ENCODE measurements at places on chromosomes 12 and 14.

DNA sequence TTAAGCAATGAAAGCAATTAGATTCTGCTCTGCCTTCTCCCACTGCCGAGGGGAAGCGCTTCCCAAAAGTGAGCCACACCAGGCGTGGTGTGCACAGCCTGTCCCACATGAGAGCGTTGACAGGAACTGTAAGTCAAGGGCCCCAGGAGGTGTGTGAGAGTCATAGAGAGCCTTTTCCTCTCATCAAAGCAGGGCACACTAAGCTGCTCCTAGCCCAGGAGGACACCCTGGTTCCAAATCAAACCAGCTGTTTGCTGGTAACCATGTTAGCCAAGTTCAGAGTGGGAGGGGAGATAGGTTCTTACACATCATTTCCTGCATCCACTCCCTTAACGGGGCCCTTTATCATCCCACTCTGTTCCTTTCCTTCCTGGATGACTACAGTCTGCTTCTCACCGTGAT is 98.3 kb downstream of the SPTSSA start:
- DNase-seq: no peak

- DNase-seq: no peak
Measured at GRCh38 chr12:89339526-89339925, 12.8 kb downstream of the DUSP6 start.

DNA sequence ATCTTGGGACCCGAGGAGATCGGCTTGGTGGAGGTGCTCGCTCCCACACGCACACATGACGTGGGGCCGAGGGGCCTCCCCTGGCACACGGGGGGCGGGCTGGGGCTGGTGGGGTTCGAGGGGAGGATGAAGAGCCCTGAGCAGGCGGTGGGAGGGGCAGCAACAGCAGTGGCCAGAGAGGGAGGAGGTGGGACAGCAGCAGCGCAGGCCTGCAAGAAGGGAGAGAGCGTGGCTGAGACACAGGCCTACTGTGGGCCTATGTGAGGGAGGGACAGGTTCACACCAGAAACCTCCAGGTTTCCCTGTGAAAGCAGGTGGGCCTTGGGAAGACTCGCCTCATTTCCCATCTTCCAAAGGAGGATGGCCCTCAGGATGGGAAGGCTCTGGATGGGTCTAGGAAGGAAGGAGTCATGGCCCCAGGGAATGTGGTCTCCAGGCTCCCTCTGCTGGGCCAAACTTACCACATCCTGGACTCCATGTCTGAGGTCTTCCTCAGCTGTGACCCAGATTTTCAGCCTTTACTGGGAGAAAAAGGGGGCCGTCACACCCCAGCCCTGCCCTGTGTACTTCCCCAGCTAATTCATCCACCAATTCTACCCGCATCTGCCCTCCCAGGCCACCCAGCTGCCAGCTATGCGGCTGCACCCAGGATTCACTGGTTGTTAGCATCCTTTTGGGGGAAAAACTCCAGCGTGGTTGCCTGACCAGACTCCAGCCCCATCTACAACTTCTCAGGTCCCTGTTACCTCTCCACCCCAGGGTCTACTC is 2.8 kb downstream of the PIANP start:
- DNase-seq: no peak

DNA sequence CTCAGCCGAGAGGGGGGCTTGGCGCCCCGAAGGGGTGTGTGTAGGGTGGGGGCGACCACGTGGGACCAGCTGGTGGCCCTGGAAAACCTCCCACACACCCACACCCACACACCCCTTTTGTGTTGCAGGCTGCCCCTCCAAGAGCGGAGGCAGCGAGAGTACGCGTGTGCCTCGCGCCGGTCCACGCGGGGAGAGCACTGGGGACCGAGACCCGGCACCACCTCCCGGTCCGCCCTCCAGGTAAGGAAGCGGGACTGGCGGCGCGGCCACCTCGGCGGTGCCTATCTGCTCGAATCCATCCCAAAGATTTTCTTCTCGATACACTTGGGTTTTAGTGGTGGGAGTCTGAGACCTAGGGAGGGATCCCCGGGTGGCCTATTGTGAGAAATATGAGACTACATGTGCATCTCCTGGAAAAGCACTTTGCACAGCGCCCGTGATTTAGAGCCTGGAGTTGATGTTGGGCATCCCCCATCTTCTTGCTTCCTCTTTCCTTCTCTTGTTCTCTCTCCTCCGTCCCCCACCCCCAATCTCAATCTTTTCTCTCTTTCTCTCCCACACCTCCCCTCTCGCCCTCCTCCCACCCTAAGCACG is 393 bp downstream of the SYT1 start:
- no peak for DNase-seq

GRCh38 chr14:28751467-28752058 is 15.0 kb upstream of the FOXG1 start:
- no peak for DNase-seq
